ENCODE measurements at places on chromosomes 11 and 22.

DNA sequence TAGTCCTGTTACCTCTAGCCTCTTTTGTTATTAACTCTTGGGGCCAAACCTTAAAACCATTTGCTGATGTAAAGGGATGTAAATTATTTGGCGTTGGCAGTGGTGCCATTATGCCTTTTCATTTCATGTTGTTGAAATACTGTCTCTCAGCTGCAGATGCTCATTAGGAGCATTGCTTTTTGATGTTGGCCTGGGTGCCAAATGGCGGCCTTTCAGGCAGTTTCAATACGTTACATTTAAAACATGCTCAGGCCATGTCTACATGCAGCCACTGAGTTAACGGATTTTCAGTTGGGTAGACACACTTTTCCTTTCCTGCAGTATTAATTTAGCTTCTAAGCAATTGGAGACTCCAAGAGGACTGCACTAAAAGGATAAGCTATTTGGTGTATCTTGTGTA is 5.3 kb downstream of the NCAM1 start:
- DNase-seq, result no peak

- DNase-seq, result no peak
These were observed 101.9 kb downstream of the WT1 start for GRCh38 chr11:32333320-32333991.

DNA sequence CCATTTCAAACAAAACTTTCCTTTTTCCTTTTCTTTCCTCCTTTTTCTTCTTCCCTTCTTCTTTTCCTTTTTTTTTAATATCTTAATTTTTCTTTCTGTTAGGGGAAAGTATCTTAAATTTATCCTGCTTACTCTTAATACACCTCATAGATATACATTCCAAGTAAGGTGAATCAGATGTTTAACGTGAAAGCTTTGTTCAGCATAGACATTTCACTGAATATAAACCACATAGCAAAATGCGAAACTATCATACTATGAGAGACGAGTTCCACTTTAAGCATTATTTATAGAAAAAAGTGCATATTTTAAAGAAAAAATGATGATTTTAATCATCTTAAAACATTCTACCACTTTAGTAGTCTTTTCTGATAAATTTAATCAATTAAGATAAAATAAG is 137.8 kb upstream of the MTMR2 start:
- no peak for DNase-seq

GRCh38 chr11:108218912-108219783 is 3.3 kb downstream of the NPAT start:
- no peak for DNase-seq

- no peak for DNase-seq
These were observed 7.8 kb upstream of the MS4A1 start for GRCh38 chr11:60447846-60448245.

DNA sequence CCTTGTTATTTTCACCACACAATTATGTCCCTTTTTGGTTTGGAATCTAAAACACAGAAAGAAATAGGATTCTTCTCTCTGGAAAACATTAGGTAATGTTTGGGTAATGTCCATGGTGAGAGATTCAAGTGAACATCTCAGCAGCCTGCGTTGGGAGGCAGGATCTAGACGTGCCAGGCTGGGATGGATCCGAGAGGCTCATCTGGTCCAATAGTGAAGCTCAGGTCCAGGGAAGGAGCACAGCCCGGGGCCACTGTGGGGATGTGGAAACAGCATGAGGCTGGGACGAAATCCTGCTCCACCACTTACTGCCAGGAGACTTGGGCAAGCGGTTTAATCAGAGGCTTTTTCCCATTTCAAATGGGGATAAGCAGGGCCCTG is 109.9 kb downstream of the CSNK2A3 start:
- no peak for DNase-seq

DNA sequence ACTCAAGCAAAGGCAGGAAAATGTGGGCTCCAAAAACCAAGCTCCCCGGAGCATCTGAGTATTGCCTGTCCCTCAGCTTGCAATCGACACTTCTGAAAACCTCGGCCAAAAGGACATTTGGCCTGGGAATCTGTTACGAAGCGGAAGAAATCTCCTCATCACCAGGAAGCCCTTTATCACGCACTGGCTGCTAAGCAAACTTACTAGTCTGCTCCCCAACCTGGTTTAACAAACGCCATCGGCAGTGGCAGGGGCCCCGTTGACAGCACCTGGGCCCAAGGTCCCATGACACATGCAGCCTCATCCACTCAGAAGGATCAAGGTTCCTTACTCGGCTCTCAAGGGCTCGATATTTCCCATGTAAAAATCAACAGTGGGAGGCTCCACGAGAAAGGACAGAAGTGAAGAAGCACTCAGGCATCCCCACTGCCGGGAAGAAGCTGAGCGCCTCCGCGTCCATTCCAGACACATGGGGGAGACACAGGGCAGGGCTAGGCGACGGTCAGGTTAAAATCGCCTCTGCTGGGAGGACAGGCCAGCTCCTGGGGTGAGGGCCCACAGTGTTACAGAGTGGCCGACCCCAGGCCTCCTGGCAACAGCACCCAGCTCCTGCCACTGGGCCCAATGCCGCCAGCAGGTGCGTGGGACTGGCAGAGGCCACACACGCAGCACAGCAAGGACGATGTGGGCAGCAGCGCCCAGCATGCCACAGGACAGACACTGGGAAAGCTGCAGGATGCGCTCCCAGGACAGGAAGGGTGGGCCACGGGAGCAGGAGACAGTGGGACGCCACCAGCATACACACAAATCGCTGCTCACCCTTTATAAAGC is 27.1 kb downstream of the BRD1 start:
- DNase-seq, result no peak

DNA sequence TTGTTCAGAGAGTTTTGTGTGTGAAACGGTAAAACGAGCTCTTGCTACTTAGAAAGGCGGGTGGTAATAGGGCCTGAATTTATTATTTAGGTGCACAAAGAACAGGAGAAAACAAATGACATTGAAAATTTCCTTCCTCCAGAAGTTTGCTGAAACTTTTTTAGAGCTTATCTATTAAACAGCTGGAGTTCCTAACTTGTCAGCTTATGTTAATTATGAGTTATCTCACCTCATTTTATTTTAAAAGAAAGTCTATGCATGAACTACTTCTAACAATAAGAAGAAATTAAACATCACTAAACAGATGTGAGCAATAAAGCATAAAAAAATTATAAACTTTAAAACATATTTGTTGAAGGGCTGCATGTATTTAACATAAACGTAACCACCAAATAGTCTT is 373.9 kb upstream of the ANO3 start:
- DNase-seq, result no peak

DNA sequence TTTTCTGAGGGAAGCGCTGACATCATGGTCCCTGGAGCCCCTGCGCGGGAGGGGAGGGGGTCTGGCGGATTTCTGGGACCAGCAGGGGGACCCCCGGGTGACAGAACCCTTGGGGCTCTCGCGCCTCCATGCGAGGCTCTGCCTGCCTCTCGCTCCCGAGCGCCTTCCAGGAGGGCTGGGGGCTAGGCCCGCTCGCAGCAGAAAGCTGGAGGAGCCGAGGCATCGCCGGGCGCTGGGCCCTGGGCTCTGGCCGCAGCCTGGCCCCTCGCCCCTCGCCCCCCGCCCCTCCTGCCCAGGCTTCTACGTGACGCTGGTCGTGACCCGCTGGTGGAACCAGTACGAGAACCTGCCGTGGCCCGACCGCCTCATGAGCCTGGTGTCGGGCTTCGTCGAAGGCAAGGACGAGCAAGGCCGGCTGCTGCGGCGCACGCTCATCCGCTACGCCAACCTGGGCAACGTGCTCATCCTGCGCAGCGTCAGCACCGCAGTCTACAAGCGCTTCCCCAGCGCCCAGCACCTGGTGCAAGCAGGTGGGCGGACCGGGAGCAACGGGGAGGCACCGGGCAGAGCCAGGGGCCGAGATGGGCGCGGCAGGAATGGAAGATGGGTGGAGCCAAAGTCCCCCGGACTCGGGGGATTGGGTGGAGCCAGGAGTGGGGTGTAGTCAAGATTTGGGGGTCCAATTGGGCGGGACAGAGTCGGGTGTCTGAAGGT is 5.4 kb downstream of the BEST1 start:
- no peak for DNase-seq

DNA sequence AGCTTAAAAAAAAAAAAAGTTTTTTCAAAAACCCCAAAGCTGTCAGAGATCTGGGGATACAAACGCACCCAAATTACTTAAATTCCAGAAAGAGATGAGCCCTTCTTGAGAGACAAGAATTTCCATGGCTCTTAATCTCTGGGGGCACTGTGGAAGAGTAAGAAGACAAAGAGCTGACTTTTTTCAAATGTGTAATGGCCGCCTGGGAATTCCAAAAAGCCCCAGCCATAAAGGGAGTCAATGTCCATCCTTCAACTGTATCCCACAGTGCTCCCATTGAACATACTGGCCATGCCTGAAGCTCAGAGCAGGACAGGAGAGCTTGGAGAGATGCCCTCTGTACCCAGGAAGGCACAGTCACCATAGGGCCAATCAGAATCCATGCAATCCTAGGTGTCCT is 37.4 kb upstream of the ASPHD2 start:
- DNase-seq, result no peak

- DNase-seq, result no peak
These were observed 243.0 kb upstream of the ANO5 start for GRCh38 chr11:21949763-21950413.

DNA sequence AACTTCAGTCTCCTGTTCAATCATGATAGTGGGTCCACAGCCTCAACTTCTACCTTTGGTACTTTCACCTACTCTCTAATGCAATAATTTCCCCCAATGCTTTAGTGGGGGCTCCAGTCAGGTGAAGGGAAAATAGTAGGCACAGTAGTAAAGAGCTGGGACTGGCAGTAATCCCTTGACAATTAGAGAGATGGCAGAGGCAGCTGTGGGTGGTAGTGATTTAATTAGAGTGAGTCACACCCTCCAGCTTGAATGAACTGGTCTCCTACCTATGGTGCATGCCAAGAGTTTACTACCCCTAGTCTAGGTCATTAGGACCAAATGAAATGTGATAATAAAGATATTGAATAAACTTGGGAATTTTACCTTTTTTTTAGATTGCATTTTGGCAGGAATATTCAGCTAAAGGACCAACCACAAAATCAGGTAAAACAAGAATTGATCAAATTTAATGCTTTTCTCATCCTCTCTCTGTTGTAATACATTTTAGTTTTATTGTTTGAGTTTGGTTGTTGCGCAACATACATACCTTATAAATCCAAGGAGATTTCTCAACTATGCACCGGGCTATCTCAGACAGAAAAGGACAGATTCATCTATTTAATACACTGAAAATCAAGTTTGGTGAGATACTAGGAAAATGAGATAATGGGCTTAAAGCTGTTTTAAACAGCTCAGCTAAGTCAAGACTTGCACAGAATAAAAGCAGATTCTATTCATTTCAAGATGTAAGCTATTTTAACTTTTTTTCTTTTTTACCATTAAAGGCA is 9.0 kb downstream of the PRRG4 start:
- DNase-seq, result no peak

DNA sequence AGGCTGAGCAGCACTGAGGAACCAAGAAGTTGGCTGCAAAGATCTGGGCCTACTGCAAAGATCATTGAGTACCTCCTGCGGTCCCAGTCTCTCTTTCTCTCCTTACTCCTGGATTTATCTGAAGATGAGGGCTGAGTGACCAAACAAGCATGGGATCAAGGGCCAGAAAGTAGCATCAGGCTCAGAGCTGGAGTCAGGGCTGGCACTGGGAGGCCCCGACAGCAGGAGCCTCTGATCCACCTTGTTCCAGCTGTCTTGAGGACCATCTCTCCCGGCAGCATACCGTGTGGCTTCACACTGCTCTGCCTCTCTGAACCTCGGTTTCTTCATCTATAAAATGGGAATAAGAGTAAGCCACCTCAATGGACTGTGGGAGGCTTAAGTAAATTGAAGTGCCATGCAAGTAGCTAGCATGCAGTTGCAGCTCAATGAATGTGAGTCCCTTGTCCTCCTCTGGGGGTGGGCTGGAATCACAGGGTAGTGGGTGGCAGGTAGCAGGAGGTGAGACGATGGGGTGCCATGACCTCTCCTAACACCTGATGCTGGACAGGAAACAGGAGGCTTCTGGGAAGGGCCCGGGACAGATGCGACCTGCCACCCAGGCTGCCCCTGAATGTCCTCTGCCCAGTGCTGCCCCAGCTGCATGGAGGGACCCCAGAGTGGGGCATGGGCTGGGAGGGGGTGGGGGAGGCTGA is 52.5 kb upstream of the PRDM11 start:
- no peak for DNase-seq

GRCh38 chr11:73566422-73566821 is 31.5 kb downstream of the FAM168A start:
- no peak for DNase-seq

GRCh38 chr22:29003975-29004646 is 57.5 kb downstream of the C22orf31 start:
- DNase-seq, result no peak

GRCh38 chr22:19105867-19106802 is 16.1 kb downstream of the DGCR2 start:
- no peak for DNase-seq

- DNase-seq, result no peak
These were observed 91.5 kb downstream of the MIAT start for GRCh38 chr22:26748845-26749244.

- no peak for DNase-seq
These were observed 39.7 kb upstream of the TTLL12 start for GRCh38 chr22:43226377-43227238.

- no peak for DNase-seq
These were observed 16.9 kb upstream of the KIRREL3 start for GRCh38 chr11:127017482-127017881.

DNA sequence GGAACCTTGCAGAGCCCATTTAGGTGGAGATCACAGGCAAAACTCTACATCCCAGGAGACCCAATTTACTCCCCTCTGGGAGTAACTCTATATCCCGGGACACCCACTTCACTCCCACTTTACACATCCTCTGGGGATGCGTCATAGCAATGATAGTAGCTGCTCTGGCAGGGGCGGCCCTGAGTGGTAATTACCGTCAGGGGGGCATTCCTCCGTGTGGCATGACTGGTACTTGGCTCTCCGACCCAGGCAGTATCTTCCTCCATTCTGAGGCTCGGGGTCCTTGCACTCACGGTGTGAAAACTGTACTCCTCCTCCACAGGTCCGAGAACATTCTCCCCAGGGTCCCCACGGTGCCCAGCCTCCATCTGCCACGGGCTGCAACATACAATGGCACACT is 17.2 kb downstream of the ADAMTS8 start:
- DNase-seq, result no peak

DNA sequence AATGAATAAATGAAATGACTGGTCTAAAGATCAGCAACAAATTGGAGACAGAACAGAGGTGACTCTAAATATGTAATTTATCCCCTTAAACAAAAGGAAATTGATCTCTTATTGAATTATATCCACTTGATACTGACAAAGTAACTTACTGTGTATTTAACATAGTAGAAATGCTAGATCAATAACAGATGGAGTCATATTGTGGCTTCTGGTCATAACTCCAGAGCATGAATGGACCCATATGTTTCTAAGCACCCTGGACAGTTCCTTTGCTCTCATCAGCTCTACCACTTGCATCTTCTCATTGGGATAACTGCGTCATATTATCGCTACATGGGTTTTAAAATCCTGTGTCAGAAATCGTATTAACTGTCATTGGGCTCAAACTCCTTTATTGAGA is 222.3 kb downstream of the ETS1 start:
- no peak for DNase-seq

GRCh38 chr11:63882555-63883242 is 34.3 kb downstream of the RCOR2 start:
- DNase-seq, result no peak

Measured in GM18507 (cell line).